ENCODE measurements at places on chromosomes 3 and 15.
A peak's percentile ranks its signal among the peaks of the same experiment; 100 is the strongest.

- DNase-seq, result no peak
Observed at GRCh38 chr3:178043084-178043483, 493.2 kb upstream of the KCNMB2 start.

DNA sequence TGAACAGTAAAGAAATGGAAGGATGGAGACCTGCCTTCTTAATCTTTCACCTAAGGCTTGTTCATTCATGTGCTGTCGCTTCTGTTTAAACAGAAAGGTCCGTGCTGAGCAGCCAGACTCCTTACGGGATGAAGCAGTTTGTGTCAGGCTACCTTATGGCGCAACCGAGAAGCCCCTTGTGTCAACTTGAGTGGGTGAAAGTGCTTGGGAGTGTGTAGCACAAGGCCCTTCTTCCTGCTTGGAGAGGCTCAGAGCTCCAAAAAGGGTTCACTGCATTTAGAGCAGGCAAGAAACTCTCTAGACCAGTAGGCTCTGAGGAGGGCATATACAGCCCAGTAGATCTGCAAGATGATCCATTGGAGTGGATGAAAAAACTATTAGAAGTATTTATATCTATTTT is 16.0 kb downstream of the CAPN3 start:
- DNase-seq, result no peak

- no peak for DNase-seq
Observed at GRCh38 chr3:180747805-180748361, 68.6 kb upstream of the CCDC39 start.

GRCh38 chr15:60585743-60586708 is 107.1 kb upstream of the ICE2 start:
- peak; percentile 69 for DNase-seq

- DNase-seq, result peak; percentile 44
Observed at GRCh38 chr15:74809956-74810355, 2.7 kb upstream of the LMAN1L start.

GRCh38 chr3:187954873-187955586 is 198.9 kb upstream of the LPP start:
- DNase-seq, result peak; percentile 71

- DNase-seq, result no peak
Observed at GRCh38 chr3:95521396-95521795, 1293.0 kb upstream of the EPHA6 start.
